ENCODE measurements at places on chromosomes 16 and 17. TPM values are rescaled to one million over a fixed set of nuclear protein-coding genes. Genes with fewer than 3 reads are reported as not detected.

DNA sequence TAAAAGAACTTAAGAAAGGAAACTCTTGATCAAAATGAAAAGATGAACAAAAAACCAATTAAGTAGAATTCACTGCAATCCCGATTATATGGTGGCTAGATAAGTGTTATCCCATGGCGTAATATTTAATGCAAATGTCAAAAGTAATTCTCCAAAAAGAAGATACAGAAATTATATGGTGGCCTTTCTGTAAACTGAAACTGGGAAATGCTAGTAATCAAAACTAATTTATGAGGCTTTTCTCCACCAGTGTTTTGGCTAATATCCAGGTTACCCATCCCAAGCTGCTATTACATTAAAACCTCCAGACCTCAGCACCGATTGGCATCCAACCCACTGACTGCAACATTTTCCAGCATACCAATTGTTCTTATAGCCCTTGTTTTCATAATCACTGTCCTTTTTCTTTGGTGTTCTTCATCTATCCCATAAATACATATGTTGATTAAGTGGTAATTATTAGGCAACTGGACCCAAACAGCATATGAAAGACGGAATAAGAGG lies 77.2 kb upstream of the TNRC6A start:
- no peak for DNase-seq

- no peak for DNase-seq
Measured at GRCh38 chr17:42709561-42709960, 27.2 kb downstream of the CNTNAP1 start.

GRCh38 chr16:3712861-3713372 lies 4.4 kb downstream of the TRAP1 start:
- DNase-seq, result no peak

DNA sequence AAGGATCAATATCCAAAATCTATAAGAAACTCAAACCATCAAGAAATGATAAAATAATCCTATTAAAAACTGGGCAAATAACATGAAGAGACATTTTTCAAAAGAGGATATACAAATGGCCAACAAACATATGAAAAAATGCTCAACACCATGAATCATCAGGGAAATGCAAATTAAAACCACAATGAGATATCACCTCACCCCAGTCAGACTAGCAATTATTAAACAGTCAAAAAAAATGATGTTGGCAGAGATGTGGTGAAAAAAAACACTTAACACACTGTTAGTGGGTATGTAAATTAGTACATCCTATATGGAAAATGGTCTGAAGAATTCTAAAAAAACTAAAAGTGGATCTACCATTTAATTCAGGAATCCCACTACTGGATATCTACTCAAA lies 379.0 kb upstream of the SOX9 start:
- DNase-seq, result no peak

NIP7 gene
- 12.5 TPM for total RNA-seq

MYH8 gene
- total RNA-seq, result not detected

SPNS2 gene
- 5.8 TPM for total RNA-seq

EFNB3 gene
- 1.9 TPM for total RNA-seq

All from umbilical cord (tissue), 2 donors.